ENCODE measurements at places on chromosomes 12 and 14.

DNA sequence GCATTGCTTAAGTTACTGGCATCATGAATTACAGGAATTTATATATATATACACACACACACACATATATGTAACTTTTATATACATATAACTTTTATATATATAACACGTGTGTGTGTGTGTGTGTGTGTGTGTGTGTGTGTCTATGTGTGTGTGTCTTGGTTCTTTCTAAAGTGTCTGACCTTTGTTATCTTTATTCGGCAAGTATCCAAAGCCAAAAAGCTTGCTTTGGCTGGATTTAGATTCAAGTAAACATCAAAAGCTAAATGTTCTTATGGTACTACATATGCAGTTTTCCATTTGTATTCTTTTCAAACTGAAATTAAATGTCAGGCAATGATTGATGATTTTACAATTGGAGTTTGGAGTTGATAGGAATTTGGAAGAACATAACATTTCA, 69.9 kb downstream of the SLC16A7 start:
- no peak for DNase-seq

DNA sequence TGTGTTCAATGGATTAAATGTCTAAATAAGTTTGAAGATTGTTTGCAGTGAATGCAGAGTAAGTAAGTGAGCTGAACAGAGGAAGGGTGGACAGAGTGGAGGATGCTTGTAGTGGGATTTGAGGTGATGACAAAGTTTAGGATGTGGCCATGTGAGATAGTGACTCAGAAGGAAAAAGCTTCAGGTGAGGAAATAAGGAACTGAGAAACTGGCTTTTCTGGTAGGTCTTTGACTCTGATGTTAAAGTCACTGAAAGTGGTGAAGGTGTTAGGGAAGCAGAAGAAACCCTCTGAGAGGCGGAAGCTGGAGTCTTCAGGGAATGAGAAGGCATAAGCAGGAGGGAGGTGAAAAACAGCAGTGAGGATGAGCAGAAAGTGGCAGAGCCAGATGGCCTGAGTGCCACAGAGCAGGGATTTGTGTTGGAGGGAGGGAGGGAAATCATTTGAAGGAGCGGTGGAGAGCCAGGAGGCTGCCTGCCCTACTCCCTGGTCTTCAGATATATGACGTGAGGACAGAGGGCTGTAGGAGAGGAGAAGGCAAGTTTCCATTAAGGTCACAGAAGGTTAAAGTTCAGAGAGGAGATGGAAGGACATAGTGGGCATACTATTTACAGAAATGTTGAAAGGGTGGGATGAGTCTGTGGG, 24.8 kb downstream of the RGS6 start:
- no peak for DNase-seq

DNA sequence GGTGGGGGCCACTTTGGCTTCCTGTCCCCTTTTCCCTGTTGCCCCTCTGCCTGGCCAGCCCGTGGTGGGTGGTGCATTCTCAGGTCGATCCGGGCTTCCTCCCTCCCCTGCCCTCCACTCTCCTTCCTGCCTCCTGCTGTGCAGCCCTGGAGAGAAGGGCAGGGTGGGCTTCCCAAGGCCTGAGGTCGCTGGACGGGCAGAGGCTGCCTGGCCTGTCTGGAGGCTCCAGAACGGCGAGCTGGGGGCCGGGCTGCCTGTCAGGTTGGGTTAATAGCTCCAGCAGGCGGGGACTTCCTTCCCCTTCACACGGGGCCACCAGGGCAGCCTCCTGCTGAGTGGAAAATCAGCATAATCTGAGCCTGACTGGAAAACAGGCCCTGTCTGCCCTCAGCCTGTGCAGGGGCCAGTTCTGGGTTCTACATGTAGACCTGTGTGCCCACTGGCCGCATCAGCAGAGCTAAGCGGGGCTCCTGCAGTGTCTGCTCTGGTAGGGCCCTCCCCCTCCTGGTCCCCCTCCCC, 11.3 kb downstream of the KIF26A start:
- no peak for DNase-seq

- DNase-seq = no peak
Measured at GRCh38 chr12:46343118-46343852, 29.3 kb downstream of the SLC38A2 start.

All from effector memory CD4-positive, alpha-beta T cell (primary cell).